ENCODE measurements at places on chromosomes 2 and 18. TPM values are rescaled to one million over a fixed set of nuclear protein-coding genes. Genes with fewer than 3 reads are reported as not detected.

CYS1 gene
- total RNA-seq, result 1.1 TPM

SH2D6 gene
- 1.5 TPM for total RNA-seq

MPV17 gene
- 95.8 TPM for total RNA-seq

GPR45 gene
- not detected for total RNA-seq

CCDC141 gene
- not detected for total RNA-seq

ASPRV1 gene
- total RNA-seq, result 0.23 TPM

STPG4 gene
- total RNA-seq, result not detected

KLHL41 gene
- total RNA-seq, result 0.50 TPM

RNU2-63P gene
- not detected for total RNA-seq

SLC9A4 gene
- not detected for total RNA-seq

XIRP2 gene
- total RNA-seq, result not detected

RSAD2 gene
- 0.53 TPM for total RNA-seq

MCEE gene
- total RNA-seq, result 13.5 TPM

AGXT gene
- total RNA-seq, result not detected

ALK gene
- total RNA-seq, result not detected

ANKRD53 gene
- total RNA-seq, result not detected

KCNIP3 gene
- total RNA-seq, result 2.0 TPM

ARHGEF33 gene
- total RNA-seq, result 0.02 TPM

HOXD8 gene
- 5.6 TPM for total RNA-seq

SETBP1 gene
- total RNA-seq, result 0.47 TPM

CLHC1 gene
- 1.5 TPM for total RNA-seq
